ENCODE measurements at places on chromosomes 1 and 21.

GRCh38 chr21:19343711-19344110, 940.1 kb upstream of the TMPRSS15 start:
- no peak for DNase-seq

DNA sequence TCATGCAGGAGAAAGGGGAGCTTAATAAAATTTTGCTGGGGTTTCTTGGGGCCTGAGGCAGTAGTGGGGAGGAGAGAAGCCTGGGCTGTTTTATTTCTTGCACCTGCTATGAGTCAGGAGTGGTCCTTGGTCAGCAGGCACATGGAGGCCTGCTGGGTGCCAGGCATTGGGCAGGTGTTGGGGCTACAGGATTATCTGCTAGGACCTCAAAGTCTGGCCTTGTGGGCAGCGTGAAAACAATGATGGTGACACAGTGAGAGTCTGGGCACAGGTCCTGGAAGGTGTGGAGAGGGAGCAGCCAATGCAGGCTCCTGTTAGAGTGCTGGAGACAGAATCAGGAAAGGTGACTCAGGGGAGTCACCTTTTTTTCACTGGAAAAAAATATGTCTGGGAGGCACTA, 17.2 kb downstream of the ROR1 start:
- no peak for DNase-seq

DNA sequence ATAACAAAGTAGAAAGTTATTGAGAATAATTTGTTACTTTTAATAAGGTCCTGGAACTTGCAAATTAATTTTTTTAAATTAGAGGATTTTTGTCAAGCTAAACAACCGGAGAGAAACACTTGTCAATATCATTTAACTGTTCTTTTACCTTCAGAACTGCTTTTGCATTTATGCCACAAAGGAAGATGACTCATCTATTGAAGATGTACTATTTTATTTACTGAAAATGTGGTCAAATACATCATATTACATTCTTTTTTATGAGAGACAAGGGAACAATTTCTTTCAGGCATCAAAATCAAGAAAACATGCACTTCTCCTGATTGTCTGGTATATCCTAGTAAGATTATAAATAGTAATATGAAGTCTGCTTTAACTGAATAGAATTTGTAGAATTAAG, 558.2 kb upstream of the PRMT6 start:
- no peak for DNase-seq

DNA sequence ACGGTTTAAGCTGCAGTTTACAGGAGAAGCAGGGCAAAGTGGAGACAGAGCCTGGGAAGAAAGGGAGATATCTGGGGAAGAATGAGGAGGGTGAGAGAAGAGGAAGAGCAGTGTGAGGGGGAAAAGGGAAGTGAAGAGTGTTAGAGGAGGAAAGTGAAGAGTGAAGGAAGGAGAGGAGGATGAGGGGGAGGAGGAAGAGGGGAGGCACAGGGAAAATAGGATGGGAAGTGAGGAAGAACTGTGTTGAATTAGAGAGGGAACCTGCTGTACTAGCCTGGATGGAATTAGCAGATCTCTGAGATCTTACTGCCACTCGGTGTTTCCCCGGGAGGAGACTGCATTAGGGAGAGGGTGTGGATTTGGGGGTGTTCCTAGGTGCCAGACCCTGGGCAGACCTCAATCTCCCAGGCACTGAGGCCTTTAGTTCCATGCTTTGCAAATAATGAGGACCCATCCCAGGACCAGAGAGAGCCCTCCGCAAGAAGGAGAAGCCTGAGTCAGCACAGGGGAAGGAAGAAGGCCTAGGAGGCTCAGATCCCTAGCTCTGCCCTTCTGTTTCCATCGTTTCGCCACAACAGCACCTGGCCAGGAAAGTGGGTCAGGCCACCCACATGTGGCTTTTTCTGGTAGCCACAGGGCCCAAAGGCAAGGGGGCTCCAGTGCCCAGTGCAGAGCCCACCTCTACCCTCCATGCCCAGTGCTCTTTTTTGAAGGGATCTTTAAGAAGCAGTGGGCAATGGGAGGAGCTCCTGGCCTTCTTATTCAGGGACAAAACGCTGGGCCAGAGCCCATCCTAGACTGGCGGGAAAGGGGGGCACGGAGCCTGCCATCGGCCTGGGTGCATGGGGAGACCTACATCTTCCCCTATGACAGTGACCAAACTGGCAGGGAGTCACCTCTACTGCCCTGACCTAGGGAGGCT, 2.0 kb downstream of the LRRN2 start:
- no peak for DNase-seq

GRCh38 chr21:42513985-42514882, 582 bp downstream of the SLC37A1 start:
- DNase-seq: no peak

- DNase-seq: no peak
These were observed 1.3 kb upstream of the LMOD1 start for GRCh38 chr1:201947697-201948008.

DNA sequence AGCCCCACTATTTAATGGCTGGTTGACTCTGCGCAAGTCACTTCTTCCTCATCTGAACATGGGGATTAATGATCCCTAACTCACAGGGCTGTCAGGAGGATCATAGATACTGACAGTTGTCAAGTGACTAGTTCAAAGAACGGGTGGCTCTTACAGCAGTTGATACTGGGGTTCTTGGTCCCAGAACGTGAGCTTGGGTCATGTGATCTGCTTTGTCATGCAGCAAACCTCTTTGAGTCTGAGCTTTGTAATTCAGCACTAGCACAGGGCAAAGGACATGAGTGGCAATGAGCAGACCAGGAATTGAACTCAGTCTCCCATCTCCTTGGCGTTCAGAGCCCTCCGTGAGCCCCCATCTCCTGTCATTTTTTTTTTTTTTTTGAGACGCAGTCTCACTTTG, 64.4 kb downstream of the TRABD2B start:
- DNase-seq: no peak

- DNase-seq: no peak
These were observed 3.2 kb downstream of the DMBX1 start for GRCh38 chr1:46492871-46493270.

DNA sequence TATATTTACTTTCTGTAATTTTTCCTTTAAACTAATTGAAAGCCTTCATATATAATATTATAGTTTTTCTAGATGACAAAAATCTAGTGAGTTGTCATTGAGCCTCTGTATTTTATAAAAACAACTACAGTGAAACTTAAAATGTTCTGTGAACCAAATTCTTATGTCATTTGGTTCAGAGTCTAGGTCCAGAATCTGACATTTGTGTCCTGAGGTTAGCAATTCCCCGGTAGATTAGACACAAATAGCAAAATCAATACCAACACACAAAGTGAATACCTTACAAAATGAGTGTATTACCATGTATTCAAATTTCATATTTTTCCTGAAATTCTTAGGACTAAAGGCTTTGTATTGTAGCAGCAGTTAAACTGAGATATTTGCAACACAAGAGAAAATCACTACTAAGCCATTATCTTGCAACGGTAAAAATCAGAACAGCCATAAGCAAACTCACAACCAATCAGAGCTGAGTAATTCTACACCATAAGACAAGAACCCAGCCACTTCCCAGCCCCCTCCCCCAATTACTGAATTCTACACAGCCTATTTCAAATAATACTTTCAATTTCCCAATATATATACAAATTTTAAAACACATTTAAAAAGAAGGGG, 573.5 kb downstream of the SMYD3 start:
- DNase-seq: no peak

DNA sequence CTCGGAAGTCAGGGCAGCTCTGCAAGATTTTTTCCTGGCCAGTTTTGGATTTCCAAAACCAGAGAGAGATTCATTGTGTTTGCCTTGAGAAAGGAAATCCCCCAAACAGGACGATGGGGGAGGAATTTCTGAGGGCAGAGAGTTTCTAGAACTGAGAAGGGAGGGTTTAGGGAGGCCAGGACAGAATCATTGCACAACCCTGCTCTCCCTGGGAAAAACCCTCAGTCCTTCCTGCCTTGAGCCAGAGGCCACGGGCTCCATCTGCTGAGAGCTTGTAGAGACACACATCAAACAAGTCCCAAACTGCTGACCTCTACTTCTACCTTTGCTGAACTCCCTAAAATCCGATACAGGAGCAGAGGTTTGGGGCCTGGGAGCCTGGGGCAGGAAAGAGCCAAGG, 99.7 kb downstream of the NMNAT2 start:
- no peak for DNase-seq

DNA sequence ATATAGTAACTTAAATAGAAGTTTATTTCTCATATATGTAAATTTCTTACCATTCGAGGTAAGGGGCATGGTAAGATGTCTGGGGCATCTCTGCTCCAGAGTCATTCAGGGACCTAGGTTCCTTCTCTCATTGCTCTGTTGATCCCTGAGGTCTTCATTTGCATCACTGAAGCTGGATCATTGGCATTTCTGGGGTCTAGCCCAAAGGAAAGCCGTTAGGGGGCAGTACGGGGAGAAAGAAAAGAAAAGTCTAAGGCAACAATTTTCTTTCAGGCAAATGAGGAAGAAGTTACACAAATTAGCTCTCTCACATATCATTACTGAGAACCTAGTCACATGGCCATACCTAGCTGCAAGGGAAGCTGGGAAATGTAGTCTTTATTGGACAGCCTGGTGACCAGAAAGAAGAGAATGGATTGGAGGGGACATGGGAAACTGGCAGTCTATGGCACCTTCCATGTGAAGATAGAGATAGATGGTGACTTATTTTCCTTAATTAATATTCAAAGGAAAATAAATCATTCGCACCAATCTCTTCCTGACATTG, 10.2 kb upstream of the SUSD4 start:
- no peak for DNase-seq

DNA sequence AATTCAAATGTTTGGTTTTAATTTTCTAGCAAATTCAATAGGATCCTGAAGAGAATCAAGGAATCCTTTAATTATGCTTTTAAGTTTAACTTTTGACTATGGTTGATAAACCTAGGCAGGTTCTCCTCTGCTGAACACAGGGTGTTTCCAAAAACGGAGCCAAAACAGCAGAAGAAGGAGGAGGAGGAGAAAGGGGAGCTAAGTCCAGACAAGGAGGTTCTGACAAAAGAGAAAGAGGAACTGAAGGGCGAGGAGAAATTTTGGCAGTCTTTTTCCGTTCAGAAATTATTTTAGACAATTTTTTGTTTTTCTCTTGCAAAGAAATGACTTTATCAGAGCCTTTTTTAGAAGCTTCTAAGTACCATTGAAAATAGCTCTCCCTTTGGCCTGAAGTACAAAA, 33.2 kb upstream of the FNBP1L start:
- DNase-seq: no peak

DNA sequence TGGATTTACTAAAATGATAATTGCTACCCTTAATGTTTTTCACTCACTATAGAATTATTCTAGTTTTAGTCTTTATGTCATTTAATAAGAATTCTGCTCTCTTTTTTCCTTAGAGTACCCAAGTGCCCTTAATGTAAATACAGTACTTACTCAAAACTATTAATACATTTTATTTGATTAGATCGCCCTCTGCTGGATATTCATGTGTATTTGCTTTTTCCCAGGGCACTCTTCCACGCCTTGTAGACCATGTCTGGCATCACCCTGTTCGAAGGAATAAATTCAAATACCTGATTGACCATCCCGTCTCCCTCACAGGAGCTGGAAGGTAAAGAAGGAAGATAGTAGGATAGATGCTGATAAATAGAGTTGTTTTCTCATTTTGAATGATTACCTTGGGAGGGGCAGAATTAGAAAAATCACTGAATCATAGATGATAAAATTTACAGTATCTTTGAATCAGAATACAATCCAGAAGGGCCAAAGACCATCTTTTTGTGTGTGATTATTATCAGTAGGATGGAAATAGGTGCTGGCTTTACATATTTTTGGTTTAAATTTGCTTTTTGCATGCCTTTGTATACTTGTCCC, 4.1 kb downstream of the AXDND1 start:
- DNase-seq: no peak

GRCh38 chr1:231037585-231038517, 2.2 kb downstream of the FAM89A start:
- DNase-seq: no peak

DNA sequence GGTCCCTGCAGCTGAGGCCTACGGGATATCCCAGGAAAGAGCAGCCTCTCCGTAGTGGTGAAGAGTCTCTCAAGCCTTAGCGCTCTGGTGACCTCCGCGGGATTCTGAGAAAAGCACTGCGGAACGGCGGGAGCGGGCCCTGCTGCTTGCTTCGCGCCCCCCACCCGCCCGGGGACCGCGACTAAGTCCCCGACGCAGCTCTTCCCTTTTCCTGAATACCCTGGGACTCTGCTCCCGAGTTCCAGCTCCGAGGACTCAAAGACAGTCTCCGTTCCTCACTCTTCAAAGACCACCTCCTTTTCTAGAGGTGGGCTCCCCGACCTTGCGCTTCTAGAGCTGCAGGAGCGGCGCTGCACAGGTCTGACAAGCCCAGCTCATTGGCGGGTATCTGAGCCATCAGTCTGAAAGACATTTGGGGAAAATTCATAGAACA, 3.6 kb upstream of the PRRX1 start:
- DNase-seq: no peak

DNA sequence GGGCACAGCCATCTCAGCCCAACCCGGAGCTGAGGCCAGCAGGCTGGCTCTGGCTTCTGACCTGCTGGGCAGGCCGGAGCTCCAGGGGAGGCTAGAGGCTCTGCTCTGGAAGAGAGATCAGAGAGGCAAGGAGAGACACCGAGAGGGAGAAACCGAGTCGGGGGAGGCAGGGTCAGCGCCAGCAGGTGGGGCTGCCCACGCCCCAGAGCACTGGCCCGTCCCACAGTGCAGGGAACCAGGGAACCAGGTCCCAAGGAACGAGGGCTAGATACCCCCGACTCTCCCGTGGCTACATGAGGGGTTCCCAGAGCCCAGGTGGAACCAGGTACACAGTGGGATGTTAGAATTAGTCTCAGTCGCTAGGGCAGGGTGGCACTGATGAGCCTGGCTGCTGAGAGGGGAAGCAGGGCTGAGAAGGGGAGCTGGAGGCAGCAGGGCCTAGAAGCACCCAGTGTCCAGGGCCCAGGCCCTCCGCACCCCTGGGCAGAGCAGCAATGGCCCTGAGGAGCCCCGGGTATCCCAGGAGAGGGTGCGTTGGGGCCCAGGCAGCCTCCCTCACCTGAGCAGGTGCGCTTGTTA, 2.1 kb downstream of the MASP2 start:
- DNase-seq: no peak

DNA sequence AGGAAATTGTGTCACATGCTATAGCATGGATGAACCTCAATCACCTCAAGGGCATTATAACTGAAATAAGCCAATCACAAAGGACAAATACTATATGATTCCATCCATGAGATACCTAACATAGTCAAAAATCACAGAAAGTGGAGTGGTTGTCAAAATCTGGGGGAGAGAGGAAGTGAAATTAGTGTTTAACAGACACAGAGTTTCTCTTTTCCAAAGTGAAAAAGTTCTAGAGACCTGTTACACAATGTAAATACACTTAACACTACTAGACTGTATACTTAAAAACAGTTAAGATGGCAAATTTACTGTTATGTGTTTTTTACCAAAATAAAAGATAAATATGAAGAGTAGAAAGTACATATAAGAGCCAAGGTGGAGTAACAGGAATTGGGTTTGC, 31.8 kb downstream of the ZNF644 start:
- DNase-seq: no peak
